Mucosa of descending colon (tissue), 3 donors: ENCODE measurements at places on chromosomes 2 and 18. TPM values are rescaled to one million over a fixed set of nuclear protein-coding genes. Genes with fewer than 3 reads are reported as not detected.

DNA sequence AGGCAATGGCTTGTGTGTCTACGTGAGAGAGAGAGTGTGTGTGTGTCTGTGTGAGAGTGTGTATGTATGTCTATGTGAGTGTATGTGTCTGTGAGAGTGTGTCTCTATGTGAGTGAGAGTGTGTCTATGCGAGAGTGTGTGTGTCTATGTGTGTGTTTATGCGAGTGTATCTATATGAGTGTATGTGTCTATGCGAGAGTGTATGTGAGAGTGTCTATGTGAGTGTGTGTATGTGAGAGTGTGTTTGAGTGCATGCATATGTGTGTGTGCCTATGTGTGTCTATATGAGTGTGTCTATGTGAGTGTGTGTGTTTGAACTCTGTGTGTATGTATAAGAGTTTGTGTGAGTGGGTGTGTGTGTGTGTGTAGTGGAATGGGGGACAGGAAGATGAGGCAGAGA lies 9.8 kb upstream of the GNLY start:
- no peak for DNase-seq

DNA sequence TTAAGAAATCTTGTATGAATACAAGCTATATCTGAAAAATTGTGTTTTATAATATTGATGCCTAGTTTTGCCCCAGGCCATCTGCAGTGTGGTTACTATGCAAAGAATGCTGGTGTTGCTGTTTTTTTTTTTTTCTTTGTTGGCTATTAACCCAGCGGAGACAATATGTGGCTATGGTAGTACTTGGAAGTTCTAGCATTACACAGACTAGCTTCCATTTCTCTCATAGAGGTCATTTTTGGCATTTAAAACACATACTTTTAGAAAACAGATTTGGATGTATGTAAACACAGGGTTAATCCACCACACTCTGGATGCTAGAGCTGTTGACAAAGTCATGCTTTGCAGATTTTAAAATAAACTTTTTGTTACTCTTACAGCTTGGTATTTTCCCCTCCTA lies 209.8 kb downstream of the NEDD4L start:
- no peak for DNase-seq

MYCN gene
- total RNA-seq, result 1.1 TPM

- DNase-seq, result no peak
Measured at GRCh38 chr2:207706936-207707860, 4.2 kb upstream of the CCNYL1 start.

DNA sequence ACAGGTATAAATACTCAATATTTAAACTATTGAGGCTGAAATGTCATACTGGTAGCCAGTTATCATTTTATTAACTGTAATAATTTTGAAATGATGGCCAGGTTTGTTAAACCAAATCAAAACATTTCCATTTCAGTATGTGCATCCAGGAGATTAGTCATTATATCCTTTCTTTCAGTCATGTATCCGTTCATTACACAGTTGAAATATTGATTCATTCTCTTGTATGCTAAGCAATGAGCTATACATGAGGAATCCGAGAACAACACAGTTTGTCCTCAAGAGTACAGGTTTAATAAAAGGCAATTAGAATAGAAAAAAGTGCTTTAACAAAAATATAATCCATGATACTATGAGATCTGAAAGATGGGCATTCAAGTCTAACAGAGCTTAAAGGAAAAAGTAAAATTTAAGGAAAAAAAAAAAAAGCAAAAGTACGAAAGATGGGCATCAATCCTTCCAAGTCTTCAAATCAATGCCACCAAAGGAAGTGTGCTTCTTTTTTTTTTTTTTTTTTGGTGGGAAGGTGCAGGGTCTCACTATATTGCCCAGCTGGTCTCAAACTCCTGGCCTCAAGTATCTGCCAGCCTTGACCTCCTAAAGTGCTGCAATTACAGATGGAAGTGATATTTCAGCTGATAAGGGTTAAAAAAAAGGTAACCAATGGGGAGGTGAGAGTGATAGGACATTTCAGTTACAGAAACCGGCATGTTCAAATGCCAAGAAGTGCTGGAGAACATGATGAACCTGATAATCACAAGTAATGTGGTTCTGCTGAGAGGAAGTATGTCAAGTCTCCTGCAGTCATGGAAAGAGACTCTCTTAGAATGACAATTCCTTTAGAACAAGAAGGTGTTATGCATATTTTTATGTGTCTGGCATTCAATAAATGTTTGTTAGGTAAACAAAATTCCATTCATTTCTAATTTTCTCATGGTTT lies 35.8 kb downstream of the PUM2 start:
- DNase-seq, result no peak

DNA sequence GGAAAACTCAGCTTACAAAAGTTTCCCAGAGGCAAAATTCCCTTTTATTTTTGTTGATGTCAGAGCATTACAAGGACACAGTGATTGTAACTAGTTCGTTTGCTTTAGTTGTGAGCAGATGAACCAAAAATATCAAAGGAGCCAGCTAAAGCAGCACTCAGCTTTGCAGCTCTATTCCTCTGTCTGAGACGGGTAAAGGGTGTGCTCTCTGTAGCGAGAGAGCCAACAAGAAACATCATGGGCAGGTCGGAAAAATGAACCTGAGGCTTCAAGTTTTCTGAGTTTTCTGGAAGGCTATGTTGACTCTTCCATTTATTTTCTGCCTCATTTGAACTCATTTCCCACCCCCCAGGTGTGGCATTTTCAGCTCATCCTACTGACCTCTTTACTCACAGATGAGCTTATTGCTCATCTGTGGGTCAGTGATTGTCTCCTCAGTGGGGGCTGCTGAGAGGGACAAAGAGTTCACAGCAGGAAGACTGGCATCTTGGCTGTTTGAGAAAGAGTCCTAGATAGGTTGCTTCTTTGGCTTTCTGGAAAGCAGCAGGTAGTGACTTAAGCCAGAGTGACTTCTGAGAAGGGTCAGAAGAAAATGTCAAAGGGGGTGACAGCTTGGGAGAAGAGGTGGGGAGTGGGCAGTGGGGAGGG lies 66.6 kb upstream of the EPC2 start:
- no peak for DNase-seq

DNA sequence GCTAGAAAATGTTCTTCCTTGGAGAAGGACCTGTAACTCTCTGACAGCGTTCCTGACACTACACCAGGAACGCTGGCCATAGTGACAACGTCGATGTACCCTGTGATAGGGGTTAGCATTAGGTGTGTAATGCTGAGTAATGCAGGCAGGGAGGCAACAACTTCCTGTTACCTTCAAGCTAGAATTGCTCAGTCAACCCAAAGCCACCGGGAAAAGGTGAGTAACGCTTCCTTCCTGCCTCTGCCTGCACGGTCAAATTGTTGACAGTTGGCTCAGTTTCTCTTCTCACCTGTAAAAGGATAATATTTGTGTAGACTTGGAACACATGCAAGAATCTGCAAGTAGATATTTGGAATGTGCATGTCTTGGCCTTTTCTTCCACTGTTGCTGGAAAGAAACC lies 12.7 kb downstream of the FAM110C start:
- DNase-seq, result no peak

GRCh38 chr18:8942909-8943545 lies 159.5 kb upstream of the NDUFV2 start:
- DNase-seq, result no peak

COL5A2 gene
- total RNA-seq, result 31.8 TPM

LOXL3 gene
- total RNA-seq, result 4.4 TPM

GRCh38 chr2:70684846-70685622 lies 83.0 kb downstream of the ADD2 start:
- DNase-seq, result no peak

GRCh38 chr18:45441110-45441847 lies 174.0 kb upstream of the SLC14A2 start:
- DNase-seq, result peak; percentile 20

DNA sequence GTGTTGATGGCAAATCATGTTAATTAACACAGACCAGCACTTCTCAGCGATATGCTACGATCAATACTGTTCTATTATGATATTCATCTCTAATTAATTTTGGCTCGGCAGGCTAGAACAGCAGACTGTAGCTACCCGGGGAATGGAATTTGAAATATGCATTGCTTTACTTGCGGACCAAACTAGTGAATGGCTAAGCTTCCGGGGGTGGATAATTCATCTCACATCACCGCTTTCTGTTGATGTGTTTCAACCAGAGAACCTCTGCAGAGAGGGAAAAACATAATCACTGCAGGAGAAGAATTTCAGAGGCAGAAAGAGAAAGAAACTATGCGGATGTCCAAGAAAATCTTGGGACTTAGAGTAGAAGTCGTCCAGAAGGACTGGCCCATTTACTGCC lies 490.9 kb downstream of the STK39 start:
- DNase-seq, result no peak

POTEI gene
- not detected for total RNA-seq

ASPRV1 gene
- 1.1 TPM for total RNA-seq

MRPL53 gene
- 57.1 TPM for total RNA-seq

NBAS gene
- 25.8 TPM for total RNA-seq

SH3BP4 gene
- total RNA-seq, result 30.4 TPM

- DNase-seq, result no peak
Measured at GRCh38 chr2:42907835-42908234, 115.5 kb upstream of the HAAO start.
